Activated naive CD4-positive, alpha-beta T cell (primary cell): ENCODE measurements at places on chromosomes 12 and 14.

- DNase-seq: no peak
Observed at GRCh38 chr12:26854031-26854390, 21.0 kb upstream of the ITPR2 start.

DNA sequence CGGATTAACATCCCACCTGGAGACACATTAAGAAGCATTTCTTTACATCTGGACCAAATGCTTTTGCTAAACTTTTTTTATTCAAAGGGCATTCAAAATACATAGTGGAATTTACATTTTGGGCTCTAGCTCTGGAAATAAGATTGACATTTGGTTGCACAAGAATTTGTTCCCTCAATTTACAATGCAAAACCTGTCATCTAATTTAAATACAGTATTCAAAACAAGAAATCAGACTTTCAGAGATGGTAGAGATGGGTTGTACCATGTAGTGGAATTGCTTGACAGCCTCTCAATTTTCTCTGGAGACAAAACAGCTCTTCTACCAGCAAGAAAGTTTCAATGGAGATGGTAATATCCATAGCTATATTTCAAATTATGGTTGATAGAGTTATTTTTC lies 275.8 kb downstream of the ATP23 start:
- DNase-seq: no peak

- no peak for DNase-seq
Observed at GRCh38 chr12:19810213-19810612, 370.9 kb downstream of the AEBP2 start.

- DNase-seq: no peak
Observed at GRCh38 chr14:75537071-75537470, 14.8 kb downstream of the BATF start.

- DNase-seq: no peak
Observed at GRCh38 chr14:98834119-98834518, 437.9 kb downstream of the BCL11B start.
